ENCODE measurements at places on chromosomes 5 and 9. TPM values are rescaled to one million over a fixed set of nuclear protein-coding genes. Genes with fewer than 3 reads are reported as not detected.
A peak's percentile ranks its signal among the peaks of the same experiment; 100 is the strongest.

GRCh38 chr9:36764364-36765076 is 191.8 kb downstream of the MELK start:
- no peaks in the 10 kb centered on the region for H3K4me1 ChIP-seq
- H3K36me3 ChIP-seq, result no peaks in the 10 kb centered on the region
- no peak for DNase-seq
- H3K27me3 ChIP-seq, result peaks cover 6% of the 10 kb centered on the region
- no peak overlapping the region for H3K4me3 ChIP-seq

The CXCL14 gene
- not detected for polyA plus RNA-seq

- H3K36me3 ChIP-seq, result no peaks in the 10 kb centered on the region
- no peak overlapping the region for H3K27ac ChIP-seq
- no peaks in the 10 kb centered on the region for H3K4me1 ChIP-seq
- DNase-seq, result peak; percentile 62
- no peak overlapping the region for H3K4me3 ChIP-seq
Observed at GRCh38 chr5:36079200-36079781, 12.6 kb upstream of the UGT3A2 start.

DNA sequence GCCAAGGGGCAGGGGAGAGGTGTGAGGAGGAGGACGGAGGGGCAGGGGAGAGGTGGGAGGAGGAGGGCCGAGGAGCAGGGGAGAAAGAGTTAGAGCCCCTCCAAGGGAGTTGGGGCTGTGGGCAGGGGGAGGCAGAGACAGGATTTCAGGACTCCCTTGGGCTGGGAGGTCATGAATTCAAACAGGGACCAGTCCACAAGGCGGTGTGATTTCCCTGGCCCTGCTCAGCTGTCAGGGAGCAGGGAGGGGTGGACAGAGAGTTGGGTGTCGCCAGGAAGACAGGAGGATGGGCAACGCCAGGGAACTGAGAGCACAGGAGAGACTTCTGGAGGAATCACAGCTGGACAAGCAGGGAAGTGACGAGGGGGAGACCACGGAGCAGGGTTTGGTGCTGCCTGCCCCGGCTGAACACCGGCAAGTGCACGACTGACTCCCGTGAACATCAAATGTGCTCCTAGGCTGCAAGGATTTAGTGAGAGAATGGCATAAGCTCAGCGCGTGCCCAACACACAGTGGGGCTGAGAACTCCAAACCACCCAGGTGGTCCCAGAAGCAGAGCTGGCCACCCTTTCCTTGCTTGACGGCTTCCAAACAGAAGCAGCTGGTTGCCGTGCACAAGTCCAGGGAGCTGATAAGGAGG is 17.8 kb upstream of the OLFM1 start:
- no peaks in the 10 kb centered on the region for H3K4me1 ChIP-seq
- no peak overlapping the region for H3K27ac ChIP-seq
- no peak overlapping the region for H3K4me3 ChIP-seq
- no peak for DNase-seq

DNA sequence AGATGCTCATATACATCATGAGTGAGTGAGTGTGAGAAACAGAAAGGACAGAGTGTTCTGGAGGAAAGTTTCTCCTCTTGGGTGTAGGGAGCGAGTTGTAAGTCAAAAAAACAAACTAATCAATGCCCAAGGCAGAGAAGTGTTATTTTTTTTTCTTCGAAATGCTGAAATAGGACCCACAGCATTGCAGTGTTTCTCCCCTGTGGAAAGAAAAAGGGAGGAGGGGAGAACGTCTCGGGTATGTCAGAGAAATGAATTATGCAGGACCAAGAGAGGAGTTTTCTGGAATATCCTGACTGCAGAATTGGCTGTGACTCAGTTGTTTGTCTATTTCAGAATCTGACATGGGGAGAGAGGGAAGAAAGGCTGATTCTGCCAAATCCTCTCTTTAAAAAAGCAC is 337.9 kb upstream of the RFX3 start:
- H3K27ac ChIP-seq, result no peak overlapping the region
- no peaks in the 10 kb centered on the region for H3K36me3 ChIP-seq

The TMEM215 gene
- polyA plus RNA-seq, result not detected

GRCh38 chr9:121857928-121858327 is 206.5 kb downstream of the DAB2IP start:
- H3K4me3 ChIP-seq, result no peak overlapping the region
- no peaks in the 10 kb centered on the region for H3K36me3 ChIP-seq
- H3K27ac ChIP-seq, result no peak overlapping the region
- peaks cover 6% of the 10 kb centered on the region for H3K4me1 ChIP-seq
- no peaks in the 10 kb centered on the region for H3K27me3 ChIP-seq

GRCh38 chr5:72394688-72395087 is 74.5 kb downstream of the PTCD2 start:
- H3K4me1 ChIP-seq, result peaks cover 19% of the 10 kb centered on the region
- H3K27ac ChIP-seq, result no peak overlapping the region
- no peak overlapping the region for H3K4me3 ChIP-seq

The SLC24A2 gene
- not detected for polyA plus RNA-seq

The WHRN gene
- polyA plus RNA-seq, result 0.35 TPM

The RGS7BP gene
- 0.43 TPM for polyA plus RNA-seq

Data from endothelial cell of umbilical vein (primary cell).